ENCODE measurements at places on chromosomes 12 and 14.
A peak's percentile ranks its signal among the peaks of the same experiment; 100 is the strongest.

GRCh38 chr14:21087294-21088091, 11.0 kb downstream of the ZNF219 start:
- peak; percentile 31 for DNase-seq

- DNase-seq = no peak
Measured at GRCh38 chr12:125978286-125978685, 913.1 kb downstream of the AACS start.

DNA sequence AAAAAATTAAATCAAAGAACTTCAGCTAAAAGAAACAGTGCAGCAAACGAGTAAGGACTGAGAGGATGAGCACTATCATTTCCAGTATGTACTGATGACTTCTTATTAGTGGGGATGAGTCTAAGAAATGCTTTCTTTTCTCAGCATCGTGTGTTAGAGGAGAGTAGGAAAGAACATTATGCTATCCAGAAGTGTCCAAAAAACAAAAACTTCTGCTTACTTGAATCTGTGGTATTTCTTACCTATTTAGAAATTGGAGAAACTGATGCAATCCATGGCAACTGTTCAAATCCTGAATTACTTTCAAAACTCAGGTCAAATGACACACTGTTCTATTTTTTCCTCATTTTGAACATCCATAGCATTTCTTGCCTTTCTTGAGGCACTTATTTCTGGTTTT, 23.7 kb downstream of the ABCD2 start:
- DNase-seq = no peak

DNA sequence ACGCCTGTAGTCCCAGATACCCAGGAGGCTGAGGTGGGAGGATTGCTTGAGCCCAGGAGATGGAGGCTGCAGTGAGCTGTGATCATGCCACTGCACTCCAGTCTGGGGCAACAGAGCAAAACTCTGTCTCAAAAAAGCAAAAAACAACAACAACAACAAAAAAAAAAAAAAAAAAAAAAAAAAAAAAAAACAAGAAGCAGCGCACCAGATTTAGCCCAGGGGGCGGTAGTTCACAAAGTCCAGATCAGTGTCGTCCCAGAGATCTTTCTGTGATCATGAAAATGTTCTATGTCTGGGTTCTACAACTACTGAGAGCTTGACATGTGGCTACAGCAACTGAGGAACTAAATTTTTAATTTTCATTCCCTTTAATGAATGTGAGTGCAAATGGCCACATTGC, 27.4 kb downstream of the OAS2 start:
- no peak for DNase-seq

- DNase-seq = no peak
Measured at GRCh38 chr12:104758771-104759170, 199.3 kb downstream of the SLC41A2 start.

DNA sequence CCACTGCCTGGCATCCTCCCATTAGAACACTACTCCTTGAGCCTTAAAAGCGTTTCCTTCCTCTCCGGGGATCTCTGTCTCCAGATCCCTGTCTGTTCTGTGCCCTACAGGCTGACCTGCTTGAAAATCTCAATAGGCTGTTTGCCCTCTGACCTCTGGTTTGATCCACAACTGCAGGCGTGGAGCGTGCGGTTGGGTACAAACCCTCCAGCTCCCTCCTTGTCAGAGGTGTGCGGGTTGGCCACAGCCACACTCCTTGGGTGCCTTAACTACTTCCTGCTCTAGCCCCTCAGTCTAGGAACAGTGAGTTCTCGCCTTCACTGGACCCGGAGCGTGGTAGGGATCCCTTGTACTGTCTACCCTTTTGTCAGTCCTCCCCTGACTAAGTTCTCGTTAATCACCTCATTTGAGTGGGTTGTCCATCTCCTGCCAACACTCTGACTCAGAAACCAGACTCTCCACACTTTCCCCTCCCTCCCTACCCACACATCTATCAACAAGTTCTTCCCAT, 33.1 kb downstream of the CMKLR1 start:
- no peak for DNase-seq

DNA sequence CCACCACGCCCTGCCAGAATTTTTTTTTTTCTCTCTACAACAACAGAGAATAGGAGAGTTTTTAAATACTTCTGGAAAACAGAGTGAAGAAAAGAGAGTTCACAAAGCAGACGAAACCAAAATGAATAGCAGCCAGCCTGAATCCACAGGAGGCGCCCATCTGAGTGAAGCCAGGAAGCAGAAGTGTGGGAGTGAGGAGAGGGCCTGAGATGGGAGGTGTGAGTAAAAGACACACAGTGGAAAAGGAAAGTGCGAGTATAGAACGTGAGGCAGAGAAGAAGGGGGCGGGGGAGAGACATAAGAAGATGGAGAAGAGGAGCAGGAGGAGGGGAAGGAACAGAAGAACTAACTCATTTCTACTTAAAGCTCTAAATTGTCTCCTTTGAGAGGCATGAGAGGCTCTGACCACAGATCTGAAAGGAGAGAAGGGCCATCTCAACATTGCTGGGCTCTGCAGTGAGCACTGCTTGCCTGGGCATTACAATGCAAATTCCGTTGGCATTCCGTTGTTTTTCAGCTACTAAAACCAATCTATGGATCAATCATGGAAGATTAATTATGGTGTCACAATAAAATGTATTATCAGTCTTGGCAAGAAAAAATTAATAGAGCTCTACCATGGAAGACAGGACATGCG, 140.1 kb upstream of the CPSF6 start:
- no peak for DNase-seq

GRCh38 chr14:95156161-95157047, 925 bp downstream of the DICER1 start:
- DNase-seq = no peak

- no peak for DNase-seq
Measured at GRCh38 chr12:1493781-1494565, 100.4 kb downstream of the FBXL14 start.

- DNase-seq = no peak
Measured at GRCh38 chr12:56293795-56294194, 6.3 kb downstream of the CS start.

GRCh38 chr12:122480753-122481152, 20.0 kb downstream of the ZCCHC8 start:
- DNase-seq = no peak

DNA sequence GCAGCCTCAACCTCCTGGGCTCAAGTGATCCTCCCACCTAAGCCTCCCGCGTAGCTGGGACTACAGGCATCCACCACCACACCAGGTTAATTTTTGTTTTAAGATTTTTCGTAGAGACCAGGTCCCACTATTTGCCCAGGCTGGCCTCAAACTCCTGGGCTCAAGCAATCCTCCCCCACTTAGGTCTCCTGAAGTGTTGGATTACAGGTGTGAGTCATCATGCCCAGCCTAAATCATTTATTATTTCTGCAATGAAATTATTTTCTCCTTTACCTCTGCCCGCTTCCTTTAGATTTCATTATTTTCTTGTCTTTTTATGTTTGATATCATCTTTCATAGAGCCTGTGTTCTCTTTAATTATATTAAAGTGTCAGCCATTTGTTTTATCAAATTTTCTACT, 165.2 kb upstream of the OTX2 start:
- no peak for DNase-seq

GRCh38 chr12:4227046-4227445, 46.5 kb upstream of the CCND2 start:
- no peak for DNase-seq

- no peak for DNase-seq
Measured at GRCh38 chr12:113057565-113058485, 1.3 kb downstream of the DTX1 start.
